ENCODE measurements at places on chromosomes 3 and 15.

DNA sequence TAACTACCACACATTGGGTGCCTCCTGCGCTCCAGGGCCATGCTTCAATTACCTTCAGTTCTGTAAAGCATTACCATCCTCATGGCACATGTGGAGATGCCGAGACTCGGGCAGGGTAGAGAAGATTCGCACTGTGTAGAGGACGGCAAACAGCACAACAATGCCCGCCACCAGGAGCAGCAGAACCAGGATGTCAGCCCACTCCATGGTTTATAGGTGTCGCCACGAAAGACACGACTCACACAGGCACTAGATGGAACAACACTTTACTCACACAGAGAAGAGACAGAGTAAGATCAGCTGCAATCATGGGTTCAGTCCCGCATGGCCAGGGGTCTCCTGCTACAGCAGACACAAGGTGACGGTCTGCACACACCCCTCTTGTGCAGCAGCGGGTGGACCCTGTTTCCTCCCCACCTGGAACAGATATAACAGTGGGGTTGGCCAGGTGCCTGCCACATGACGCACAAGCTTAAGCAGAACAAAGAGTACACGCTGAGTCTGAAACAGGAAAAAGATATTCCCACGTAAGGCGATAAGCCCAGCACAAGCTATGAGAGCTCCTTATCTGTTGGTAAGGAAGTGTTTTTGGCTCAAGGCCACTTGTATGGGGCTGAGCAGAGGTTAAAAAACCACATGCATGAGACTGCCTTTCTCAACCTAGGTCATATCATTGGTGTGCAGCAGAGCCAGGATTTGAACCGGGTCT lies 2.5 kb upstream of the TBC1D21 start:
- no peak for DNase-seq

DNA sequence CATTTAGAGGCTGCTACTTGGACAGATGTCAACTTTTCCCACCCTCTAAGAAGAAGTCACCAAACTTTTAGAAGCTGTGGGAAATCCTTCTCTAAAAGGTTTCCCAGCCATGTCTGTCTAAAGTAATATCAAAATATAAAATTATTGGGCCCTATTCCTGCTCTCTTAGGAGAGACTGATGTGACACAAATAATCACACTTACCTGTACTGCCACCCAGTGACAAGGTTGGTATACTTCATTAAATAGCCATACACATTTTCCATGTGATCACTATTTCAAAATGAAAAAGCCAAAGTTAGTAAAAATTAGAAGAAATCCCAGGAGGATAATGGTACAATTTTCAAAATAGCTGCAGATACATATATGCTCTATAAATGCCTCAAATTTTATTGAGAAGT lies 12.6 kb downstream of the OSBPL11 start:
- DNase-seq = no peak

DNA sequence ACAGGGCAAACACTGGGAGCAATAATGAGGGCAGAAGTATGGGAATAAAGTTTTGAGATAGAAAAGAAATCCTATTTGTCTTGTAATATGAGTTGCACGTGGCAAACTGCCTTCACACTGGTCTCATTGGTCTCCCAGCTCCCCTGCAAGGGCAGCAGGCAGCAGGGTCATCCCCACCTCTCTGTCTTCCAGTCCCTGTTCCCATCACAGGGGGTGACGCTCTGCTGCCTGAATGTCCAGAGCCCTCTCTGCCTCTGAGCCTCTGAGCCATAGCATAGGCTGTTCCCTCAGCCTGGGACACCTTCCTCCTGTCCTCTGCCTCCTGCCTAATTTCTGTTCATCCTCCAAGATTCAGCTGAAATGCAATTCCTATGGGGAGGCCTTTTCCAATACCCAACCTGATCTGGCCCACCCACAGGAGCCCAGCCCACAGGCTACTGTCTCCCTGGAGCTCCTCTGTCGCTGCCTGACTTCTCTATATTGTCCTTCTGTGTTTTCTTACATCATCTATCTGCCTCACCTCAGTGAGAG lies 12.1 kb upstream of the SKOR1 start:
- DNase-seq = no peak

- DNase-seq = no peak
Observed at GRCh38 chr3:153257673-153258351, 95.8 kb downstream of the RAP2B start.

DNA sequence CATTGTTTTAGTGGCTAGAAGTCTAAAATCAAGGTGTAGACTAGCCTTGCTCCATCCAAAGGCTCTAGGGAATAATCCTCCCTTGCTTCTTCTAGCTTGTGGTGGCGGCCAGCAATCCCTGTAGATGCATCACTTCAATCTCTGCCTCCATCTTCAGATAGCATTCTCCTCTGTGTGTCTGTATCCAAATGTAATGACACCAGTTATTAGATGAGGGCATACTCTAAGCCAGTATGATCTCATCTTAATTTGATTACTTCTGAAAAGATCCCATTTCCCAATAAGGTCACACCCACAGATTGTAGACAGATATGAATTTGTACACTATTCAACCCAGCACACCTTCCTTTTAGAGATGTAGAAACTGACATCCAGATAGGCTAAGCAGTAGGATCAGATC lies 334.5 kb upstream of the KCNMB2 start:
- no peak for DNase-seq

GRCh38 chr3:172536505-172536904 lies 13.3 kb upstream of the TNFSF10 start:
- no peak for DNase-seq

- no peak for DNase-seq
Observed at GRCh38 chr3:98650971-98651779, 57.8 kb upstream of the CPOX start.

DNA sequence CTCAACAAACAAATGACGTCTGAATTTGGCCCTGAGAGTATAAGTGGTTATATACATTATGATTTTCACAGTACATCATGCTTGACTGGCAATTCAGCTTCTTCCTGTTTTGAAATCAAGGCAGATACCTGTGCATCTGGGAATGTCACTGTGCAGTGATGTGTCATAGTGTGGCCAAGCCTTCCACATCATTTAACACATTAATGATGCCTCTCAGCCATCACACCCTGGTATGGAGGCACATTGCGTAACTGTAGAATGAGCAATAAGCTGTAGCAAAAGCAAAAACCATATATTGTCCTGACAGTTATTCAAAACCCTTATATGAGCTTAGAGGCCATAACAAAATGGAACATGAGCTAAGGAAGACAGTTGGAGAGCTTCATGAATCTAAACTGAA lies 246.0 kb downstream of the EPHA3 start:
- DNase-seq = no peak

DNA sequence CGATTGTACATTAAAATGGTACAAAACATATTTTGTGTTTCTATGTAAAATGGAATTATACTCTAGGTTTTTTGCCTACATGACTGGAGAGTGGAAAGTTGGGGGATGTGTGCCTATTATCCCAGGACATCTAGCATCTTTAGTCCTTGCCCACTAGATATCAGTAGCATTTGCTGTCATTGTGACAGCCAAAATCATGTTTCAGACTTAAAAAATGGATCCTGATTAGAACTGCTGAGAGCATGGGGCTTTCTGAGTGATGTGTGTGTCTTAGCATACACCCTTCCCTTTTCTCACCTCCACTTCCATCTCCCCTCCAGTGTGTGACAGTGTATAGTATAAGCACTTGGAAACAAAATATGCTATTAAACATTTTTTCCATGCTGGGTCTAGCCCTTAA lies 13.3 kb downstream of the ARMC8 start:
- DNase-seq = no peak

All from activated CD4-positive, alpha-beta T cell treated with anti-CD3 and anti-CD28 coated beads for 24 hours (primary cell).